ENCODE measurements at places on chromosomes 7 and 10.

GRCh38 chr7:25967278-25968204 lies 184.5 kb upstream of the NFE2L3 start:
- DNase-seq, result no peak

GRCh38 chr7:157150882-157151281 lies 12.2 kb downstream of the UBE3C start:
- DNase-seq, result no peak

DNA sequence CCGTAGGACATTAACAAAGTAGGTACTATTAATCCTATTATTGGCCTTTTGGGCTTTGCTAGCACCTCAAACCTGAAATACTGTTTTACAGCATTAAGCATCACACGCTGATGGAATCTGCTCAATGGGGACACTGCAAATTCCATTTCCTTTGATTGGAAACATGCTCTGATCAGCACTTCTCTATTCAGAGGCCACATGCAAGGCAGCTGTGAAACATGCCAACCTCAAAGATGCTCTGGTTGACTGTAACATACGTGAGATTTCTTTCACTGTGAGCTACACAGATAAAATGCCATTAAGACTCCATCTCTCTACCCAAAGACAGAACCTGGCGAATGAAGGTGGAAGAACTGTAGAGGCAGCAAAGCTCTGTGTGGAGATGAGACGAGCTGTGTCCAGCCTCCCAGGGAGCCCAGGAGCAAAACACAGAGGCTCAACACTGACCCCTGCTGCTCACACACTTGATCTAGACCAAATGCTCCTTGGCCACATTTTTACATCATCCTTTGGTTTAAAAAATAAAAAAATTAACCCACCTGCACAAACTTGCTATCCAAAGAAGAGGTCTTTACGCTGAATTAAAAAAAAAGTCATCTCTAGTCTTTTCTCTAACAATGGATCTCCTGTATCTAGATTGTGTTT lies 8.0 kb downstream of the RSU1 start:
- DNase-seq, result peak; percentile 79

- no peak for DNase-seq
Measured at GRCh38 chr10:123158682-123159081, 4.5 kb downstream of the BUB3 start.

- peak; percentile 30 for DNase-seq
Measured at GRCh38 chr10:132036153-132036886, 29.4 kb upstream of the JAKMIP3 start.

- no peak for DNase-seq
Measured at GRCh38 chr7:101113836-101114235, 13.1 kb upstream of the SERPINE1 start.

GRCh38 chr10:132937861-132938260 lies 4.5 kb downstream of the CFAP46 start:
- no peak for DNase-seq

DNA sequence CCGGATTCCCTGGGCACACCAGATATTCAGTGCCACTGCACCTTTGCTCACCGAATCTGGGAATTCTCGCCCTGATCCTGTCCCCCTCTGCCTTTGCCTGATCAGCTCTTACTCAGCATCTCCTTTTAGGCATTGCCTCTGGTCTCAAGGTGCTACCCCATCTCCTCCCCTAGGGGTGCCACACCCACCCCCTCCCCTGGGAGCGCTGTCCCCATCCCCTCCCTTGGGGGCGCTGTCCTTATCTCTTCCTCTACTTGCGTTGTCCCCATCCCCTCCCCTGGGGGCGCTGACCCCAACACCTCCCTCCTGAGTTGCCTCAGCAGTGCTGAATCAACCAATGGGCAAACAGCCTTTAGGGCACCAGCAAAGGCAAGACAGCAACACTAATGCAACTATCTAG lies 686.9 kb upstream of the FOXK1 start:
- peak; percentile 41 for DNase-seq

GRCh38 chr10:95377950-95378349 lies 87.1 kb upstream of the PDLIM1 start:
- DNase-seq, result no peak

DNA sequence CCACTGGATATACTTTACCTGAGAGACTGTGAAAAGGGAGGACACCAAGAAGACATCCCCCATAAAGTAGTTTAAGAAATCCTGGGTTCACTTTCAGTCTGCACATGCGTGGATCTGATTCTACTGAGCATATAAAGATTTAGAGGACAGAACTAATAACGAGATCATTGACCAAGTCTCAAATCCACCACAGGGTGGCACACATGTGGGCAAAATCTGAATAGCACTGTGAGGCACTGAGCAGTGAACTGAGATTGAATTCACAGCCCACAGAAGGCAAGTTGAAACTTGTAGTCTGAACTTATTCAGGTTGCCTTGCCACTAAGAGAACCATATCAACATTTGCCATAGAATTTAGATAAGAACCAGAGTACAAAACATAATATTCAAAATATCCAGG lies 818.6 kb downstream of the GRID1 start:
- peak; percentile 38 for DNase-seq

DNA sequence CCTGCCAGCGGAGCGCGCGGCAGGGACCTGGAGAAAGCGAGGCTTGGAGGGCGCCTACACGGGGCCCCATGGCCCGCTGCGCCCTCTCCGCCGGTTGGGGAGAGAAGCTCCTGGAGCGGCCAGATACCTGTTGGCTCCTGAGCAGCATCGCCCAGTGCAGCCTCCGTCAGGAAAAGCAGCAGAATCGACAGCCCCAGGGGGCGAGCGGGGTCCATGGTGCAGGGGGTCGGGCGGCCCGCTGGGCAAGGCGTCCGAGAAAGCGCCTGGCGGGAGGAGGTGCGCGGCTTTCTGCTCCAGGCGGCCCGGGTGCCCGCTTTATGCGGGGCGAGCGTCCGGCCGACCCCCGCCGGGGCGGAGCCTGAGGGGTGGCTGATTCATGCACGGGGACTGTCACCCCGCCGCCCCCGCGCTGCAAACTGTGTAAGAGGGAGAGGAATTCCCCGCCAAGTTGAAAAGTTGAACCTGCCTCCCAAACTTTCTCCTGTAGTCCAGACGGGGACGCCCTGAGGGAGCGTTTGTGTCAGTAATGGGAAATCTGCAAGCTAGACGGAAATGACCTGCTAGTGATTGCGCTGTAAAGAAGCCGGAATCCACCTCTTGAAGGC lies at the start of gene TFPI2:
TSS of gene TFPI2 (minus strand) at position 290 of the 605 bp plus-strand sequence. CDS start at position 215, 75 bp downstream.
- DNase-seq, result peak; percentile 57

DNA sequence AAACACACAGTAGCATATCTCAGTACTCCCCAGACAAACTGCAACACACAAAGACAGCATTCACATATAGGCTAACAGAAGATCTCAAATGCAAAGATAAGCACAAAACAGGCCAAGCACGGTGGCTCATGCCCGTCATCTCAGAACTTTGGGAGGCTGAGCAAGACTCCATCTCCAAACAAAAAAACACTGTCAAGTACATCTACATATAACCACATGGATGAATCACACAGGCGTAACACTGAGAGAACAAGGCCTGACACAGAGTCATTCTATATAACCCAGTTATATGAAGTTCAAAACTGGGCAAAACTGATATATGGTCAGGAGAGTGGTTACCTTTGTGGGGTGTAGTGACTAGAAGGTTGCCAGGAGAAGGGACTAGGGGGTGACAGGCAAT lies 506.4 kb downstream of the KCNMA1 start:
- DNase-seq, result no peak

DNA sequence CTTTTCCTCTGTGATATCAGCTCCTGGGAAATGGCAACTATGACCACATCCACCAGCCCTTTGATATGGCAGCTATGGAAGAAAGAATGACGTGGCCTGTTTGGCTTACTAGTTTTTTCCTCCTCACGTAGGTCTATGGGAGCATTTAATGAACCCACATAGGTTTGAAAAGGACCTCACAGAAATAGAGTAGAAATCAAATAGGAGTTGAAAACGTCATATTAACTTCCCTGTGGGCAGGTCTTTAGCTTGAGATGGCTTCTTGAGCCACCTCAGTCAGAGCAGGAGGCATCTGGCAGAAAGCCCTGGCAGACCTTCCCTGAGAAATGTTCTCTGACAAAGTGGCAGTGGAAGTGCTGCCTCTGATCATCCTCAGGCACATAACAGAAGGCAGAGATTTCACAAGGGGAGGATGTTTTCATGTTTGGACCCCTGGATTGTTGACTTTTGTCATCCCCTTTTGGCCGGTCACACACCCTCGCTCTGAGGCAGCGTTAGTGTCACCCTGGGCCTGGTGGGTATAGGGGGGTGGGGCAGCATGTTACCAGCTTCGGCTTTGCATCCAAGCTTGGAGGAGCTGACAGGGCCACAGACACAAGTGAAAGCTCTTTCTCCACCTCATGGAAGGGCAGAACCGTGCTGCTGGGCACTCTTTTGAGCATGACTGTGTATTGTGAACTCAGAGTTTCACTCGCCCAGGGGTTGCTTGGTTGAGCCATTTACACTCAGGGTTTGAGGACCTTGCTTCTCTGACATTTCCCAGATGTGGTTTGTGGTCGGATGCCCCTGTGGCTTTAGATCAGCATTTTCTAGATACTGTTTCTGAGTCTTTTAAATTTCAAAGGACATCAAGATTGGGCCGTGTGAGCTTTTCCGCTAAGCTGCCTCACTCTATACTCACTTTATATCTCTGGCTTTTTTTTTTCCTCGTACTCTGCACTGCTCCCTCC lies 184.2 kb downstream of the STK31 start:
- DNase-seq, result peak; percentile 75

Measured in activated CD4-positive, alpha-beta T cell treated with anti-CD3 and anti-CD28 coated beads for 36 hours (primary cell).